Trophoblast cell (in vitro differentiated cells and primary cell): ENCODE measurements at places on chromosomes 1 and 21.

DNA sequence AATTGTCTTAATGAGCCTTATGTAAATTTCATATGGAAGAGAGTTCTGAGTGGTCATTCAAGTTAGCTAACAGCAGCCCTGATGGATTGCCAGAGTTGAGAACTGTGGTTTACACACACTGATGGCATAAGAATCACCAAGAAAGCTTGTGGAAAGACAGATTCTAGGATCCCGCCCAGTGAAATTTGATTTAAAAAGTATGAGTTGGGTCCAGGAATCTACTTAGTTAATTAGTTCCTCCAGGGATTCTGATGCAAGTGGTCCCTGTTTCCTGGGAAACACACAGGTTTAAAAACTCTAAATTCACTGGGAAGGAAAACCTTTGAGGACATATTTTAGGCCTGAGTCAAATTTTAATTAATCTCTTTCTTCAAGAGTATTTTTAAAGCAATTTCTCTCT is 144.3 kb downstream of the NTPCR start:
- no peak for DNase-seq

DNA sequence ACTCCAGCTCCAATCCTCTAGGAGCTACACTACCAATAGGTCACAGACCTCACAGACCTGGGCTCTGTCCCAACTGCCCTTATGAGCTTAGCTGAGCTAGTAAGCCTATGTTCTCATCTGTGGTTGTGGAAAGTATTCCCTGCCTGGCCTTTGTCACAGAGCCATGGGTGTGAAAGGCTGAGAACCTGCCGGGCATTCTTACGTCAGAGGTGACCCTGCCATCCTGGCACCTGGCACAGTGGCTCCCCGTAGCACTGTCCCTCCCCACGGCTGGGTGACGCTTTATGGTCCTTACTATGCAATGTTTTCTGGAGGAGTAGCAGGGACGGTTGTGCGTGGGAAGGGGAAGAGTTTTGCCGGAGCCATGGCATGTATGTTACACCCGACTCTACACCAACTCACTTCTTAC is 3.5 kb downstream of the TNFRSF1B start:
- no peak for DNase-seq

DNA sequence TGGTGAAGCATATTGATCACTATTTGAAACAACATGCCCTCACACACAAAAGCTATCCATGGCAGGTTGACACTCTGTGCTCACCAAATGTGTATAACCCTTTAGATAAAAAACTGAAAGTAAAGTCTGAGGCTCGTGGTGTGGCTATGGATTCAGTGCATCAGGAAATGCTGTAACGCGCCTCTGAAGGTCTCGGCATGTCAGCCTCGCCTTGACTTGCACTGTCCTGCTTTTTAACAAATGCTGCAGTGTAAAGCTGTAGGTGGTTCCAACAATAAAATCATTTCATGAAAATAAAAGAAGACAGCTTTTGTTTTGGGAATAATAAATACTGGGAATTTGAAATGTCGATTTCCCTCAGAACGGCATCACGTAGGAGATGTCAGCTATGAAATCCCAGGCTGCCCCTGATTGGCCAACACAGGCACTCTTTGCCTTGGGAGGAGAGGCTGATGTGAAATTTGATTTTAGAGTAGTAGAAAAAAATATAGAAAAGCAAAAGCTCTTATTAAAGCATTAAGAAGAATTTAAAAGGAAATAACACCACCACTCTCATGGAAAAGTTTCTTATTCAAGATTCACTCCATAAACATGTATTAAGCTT is 168.2 kb downstream of the DSCAM start:
- DNase-seq, result no peak

DNA sequence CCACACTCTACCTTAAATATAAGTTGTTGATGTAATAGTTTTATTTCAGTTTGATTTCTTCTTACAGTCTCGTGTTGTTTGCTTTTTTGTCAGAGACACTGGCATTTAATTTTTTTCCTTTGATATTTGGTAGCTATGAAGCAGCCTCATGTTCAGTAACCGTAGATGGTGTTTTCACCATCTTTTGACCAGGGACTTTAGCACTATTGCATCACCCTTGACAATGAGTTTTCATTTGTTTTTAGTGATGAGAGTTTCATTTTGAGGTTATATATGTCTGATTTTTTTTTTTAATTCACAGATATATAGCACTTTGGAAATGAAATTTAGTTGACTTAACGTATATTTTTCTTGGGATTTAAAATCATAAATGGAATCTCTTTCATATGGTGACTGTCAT is 36.2 kb downstream of the CEP350 start:
- no peak for DNase-seq

DNA sequence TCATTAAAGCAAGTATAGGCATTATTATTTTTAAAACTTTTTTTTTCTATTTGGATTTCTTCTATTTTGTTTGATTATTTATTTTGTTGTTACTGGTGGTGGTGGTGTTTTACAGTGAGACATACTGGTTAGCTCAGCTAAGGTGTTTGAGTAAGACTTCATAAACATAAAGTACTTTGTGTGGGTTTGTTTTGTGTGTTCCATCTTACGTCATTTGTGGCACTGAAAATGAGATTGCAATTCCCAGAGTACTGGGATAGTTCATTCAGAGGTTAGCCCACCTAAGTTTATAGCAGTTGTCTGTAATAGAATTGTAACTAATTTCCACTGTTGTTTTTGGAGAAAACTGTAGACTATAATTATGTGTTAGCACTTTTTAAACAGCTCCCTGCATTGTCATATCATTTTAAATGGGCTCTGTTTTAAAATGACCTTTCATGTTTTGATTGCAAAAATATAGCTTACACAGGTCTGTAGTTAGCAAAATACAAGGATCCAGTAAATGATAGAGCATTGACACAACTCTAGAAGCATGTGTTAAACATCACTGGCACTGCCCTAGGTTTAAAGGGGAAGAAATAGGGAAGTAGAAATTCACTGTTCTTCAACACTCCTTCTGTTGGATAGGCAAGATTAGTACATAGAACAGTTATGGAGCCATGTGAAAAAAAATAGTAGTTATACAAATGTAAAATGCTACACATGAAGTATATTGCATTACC is 171.7 kb downstream of the NFIA start:
- no peak for DNase-seq

GRCh38 chr21:27251752-27252151 is 284.9 kb upstream of the ADAMTS5 start:
- no peak for DNase-seq

- no peak for DNase-seq
These were observed 57.2 kb downstream of the EYA3 start for GRCh38 chr1:28031173-28031572.

- no peak for DNase-seq
These were observed 165.8 kb upstream of the C1orf105 start for GRCh38 chr1:172254521-172255222.

DNA sequence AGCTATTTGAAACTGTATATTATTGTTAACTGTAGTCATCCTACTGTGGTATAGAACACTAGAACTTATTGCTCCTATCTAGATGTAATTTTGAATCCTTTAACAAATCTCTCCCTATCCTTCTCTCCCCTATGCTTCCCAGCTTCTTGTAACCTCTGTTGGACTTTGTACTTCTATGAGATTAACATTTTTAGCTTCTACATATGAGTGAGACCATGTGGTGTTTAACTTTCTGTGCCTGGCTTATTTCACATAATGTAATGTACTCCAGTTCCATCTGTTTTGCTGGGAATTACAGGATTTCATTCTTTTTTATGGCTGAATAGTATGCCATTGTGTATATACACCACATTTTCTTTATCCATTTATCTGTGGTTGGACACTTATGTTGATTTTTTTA is 64.5 kb upstream of the KIAA1614 start:
- no peak for DNase-seq

DNA sequence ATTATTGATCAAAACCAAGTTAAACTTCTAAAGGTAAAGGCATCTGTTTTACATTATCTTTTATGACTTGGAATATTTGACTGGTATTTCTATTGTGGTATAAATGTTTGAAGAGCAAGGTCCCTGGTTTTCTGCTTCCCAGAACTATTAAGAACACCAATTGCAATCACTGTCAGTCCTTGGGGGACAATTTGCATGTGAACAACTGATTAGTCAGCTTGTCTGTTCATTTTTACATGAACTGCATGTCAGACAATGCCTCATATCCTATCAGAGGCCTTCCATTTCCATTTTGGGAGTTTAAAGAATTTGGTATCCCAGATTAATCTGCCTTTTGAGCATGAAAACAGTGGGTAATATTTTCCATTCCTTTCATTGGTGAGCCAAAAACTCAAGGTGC is 654.9 kb upstream of the USP24 start:
- DNase-seq, result no peak

- peak; percentile 92 for DNase-seq
These were observed 43.7 kb downstream of the ADAMTS1 start for GRCh38 chr21:26801498-26801897.

- DNase-seq, result no peak
These were observed 27.1 kb downstream of the AK2 start for GRCh38 chr1:33009561-33009960.

- no peak for DNase-seq
These were observed 40.6 kb downstream of the DRAM2 start for GRCh38 chr1:111099289-111099688.

GRCh38 chr1:109255678-109256077 is 6.3 kb downstream of the CELSR2 start:
- no peak for DNase-seq

- no peak for DNase-seq
These were observed 3.0 kb upstream of the HCRTR1 start for GRCh38 chr1:31614414-31615005.

DNA sequence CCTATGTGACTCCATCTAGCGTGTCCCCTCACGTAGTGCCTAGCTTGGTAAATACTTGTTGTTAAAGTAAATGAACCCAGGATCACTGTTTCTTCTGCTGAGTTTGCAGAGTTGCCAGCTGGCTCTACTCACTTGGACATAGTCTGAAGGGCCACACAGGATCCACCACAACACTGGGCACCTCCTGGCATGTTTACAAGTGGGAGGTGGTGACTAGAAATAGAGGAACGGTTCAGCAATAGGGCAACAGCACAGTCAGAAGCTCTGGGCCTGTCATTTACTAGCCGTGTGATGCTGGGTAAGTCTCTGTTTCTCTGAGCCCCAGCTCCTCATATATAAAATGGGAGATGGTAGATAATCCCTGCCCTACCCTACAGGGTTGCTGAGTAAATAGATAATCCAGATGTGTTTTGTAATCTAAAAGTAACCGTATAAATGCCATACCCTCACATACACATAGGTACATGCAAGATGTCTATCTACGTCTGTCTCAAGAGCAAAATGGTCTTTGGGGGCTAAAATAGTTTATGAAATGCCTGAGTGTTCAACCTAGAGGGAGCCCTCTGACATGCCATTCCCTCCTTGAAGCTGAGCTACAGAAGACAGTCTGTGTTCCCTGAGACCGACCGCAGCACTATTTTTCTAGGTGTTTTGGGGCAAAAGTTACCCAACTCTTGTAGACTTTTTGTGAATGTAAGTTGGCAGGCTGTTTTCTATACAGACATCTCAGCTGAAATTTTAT is 20.5 kb downstream of the RNF220 start:
- DNase-seq, result no peak

DNA sequence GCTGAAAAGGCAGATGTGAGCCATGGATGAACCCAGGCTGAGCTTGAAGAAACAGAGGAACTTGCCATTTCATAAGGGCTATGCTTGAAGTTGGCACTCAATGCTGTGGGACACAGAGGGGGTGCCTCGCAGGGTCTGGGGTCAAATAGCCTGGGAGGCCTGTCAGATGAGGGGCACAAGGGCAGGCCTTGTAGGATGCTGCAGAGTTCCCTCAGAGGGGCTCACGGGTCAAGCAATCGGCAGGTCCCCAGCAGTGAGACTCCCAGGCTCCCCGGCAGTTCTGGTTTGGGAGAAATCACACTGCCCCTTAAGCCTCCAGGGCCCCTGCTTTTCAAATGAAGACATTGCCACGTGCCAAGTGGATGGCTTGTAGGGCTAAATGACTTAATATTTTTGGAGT is 116.7 kb upstream of the GRIK3 start:
- DNase-seq, result no peak

- no peak for DNase-seq
These were observed 30.8 kb upstream of the TMEM125 start for GRCh38 chr1:43238991-43239469.

DNA sequence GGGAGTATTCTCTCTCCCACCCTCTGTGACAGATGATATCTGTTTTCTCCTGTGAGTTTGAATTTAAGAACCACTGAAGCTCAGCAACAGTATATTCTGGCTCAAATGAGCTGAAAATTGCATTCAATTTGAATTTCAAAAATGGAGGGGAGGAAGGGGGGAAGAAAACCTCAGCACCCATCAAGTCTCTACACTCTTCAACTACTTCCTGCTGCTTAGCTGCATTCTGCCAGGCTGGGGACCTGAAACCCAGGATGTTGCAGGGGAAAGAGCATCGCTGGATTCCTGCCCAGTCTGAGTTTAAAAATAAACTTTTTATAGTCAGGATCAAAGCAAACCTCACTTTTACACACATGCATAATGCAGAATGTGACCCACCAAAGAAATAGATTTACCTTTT is 214.3 kb upstream of the ESRRG start:
- DNase-seq, result no peak

DNA sequence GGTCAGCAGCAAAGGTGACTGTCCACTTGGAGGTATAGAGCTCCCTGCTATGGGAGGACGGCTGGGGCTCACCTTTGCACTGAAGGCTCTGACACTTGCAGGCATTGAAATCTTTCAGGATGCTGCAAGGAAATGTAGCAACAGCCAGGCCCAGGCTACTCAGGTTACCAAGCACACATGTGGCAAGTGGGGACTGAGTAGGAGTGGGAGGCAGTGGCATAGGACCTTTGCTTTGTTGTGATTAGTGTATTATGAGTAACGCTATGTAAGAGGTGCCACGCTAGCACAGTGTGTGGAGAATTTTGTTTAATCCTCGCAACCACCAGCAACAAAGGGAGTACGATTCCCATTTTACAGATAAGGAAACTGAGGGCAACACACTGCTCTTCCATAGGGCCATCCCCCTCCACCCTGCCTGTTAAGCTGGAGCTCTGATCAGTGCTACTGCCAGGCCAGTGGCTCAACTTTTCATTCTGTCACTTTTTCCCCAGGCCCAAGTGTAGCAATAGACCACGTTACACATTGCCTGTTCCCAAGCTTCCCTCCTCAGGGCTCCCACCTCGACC is 21.2 kb downstream of the TMEM63A start:
- no peak for DNase-seq

GRCh38 chr1:152752225-152752624 is 5.6 kb upstream of the KPRP start:
- DNase-seq, result peak; percentile 70

GRCh38 chr1:87983841-87984240 is 655.2 kb downstream of the LMO4 start:
- DNase-seq, result peak; percentile 64
